ENCODE measurements at places on chromosomes 2 and 18.

GRCh38 chr18:50131591-50131990 is 63.4 kb downstream of the MYO5B start:
- no peak for DNase-seq

DNA sequence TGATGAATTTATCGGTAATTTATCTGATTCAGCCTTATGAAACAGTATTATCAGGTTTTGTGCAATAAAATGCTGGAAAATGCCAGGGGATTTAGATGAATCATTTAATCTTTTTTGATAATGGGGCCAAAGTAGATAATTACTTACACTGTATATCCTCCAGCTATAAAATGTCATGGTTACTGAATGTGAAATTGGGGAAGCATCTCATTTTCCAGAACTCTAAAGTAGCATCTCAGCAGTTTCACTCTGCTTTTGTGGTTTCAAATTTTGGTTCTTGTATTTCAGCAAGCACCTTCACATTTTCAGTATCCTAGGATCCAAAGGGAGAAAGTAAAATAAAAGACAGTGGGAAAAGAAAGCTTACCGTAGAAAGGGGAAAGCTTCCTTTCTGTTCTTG is 12.8 kb downstream of the ANKRD62 start:
- no peak for DNase-seq

DNA sequence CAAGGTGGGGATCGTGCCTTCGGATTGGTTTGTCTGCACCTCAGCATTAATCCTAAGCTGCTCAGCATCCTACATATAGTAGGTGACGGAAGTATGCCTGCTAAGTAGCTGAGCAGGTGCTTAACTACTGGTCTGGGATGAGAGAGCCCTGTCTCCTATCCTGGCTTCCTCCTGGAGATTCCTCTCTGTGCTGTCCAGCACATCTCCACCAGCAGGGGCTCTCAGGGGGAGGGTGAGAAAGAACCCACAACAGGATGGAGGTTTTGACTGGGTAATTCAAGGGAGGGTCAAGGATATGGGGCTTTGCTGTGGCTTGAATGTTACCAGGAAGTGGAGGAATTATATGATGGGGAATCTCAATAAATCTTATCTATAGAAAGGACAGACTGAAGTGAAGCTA is 45.4 kb upstream of the KIF5C start:
- DNase-seq: no peak

DNA sequence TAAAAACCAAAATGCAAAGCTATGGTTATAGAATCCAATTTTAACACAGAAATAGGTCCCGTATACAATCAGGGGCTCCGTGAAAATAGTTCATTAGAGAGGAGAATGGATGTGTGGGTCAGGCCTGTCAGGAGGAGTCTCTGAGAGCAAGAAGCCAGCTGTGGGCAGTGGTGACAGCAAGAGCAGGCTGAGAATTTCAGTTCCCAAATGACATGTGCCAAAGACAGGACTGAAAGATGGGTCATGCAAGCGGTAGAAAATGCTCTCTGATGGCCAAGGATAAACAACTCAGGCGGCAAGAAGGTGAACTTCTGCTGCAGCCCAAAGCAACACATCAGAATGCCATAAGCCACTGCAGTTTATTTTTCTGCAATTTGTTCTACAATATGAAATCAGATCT is 100.4 kb downstream of the CCDC141 start:
- no peak for DNase-seq

- DNase-seq: no peak
Observed at GRCh38 chr2:219497495-219498279, 1.0 kb upstream of the GMPPA start.

DNA sequence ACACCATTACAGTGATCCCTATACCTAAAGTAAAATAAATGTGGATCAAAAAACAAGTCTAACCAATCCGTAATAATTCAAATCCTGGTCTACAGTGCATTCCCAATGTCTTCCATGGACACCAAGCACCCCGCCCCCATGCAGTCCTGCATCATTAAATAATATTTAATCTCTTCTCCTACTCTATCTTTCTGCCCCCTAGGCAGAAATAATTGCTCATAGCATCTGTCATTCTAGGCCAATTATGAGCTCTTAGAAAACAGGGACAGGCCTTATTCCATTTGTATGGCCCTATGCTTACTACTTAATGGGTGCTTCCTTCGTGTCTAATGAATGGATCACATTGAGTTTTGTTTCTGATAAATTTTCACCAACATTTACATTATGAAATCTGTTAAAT is 66.4 kb downstream of the PAX3 start:
- DNase-seq: no peak

GRCh38 chr2:179824961-179825360 is 36.5 kb downstream of the ZNF385B start:
- DNase-seq: no peak

- DNase-seq: no peak
Observed at GRCh38 chr2:235551965-235552364, 58.1 kb downstream of the AGAP1 start.

- no peak for DNase-seq
Observed at GRCh38 chr18:10518595-10519255, 7.1 kb upstream of the NAPG start.

DNA sequence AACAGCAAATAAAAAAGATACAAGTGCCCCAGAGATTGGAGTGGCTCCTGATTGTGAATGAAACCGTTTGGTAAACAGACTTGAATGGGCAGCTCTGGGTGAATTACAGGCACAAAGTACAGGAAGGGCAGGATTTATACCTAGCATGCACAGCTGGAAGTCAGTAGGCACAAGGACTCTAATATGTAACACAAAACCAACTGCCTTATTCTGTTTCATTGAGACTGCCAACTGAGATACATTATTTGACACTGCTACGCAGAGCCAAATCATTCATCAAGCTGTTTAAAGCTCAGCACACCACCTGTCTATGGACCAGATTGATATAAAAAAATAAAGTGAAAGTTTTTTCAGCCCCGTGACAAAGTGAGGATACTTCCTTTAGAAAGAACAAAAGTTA is 541.2 kb downstream of the NUP35 start:
- DNase-seq: no peak

- no peak for DNase-seq
Observed at GRCh38 chr2:61149074-61149473, 12.9 kb upstream of the C2orf74 start.

DNA sequence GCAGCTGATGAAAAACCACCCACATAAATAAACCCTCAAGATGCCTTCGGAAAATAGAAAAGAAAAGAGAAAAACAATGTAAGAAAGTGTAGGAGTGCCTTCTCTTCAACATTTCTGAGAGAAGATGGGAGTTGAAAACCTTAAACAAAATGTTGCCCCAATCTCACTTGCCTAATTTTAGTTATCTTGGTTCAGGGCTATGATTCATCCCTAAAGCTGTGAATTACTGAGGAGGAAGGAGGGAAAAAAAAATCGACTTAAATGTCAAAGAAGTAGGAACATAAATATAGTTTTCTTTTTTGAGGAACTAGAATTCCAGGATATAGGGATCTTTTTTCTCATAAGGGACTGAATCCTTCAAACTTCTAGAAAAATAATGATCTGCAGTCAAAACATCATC is 360.3 kb downstream of the TGIF1 start:
- no peak for DNase-seq

DNA sequence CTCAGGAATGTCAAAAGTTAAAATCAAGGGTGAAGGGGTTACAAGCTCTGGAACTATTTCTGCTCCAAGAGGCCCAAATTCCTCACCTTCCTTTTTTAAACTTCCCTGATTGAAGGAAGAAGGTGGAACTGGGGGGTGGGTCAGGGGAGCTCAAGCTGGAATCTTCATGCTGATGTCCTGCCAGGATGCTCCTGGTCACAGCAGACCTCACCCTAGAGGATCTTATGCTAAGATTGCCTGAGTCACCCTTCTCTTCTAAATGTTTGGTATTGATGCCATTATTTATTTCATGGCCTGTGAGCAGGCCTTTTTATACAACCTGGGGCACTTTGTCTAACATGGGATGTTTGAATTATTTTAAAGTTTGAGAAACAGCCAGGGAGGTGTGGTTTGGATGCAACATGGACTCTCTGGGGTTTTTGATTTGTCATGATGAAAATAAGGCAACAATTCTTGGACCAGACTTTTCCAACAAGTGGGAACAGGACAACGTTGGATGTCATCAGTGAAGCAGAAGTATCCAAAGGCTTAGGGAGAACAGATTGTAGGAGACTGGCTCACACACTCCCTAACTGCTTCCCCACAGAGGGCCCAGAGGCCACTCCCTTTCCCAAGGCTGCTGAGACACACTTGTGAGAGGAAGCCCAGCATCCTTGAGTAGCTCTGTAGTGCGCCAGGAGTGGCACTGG is 420.2 kb upstream of the MEX3C start:
- DNase-seq: no peak

DNA sequence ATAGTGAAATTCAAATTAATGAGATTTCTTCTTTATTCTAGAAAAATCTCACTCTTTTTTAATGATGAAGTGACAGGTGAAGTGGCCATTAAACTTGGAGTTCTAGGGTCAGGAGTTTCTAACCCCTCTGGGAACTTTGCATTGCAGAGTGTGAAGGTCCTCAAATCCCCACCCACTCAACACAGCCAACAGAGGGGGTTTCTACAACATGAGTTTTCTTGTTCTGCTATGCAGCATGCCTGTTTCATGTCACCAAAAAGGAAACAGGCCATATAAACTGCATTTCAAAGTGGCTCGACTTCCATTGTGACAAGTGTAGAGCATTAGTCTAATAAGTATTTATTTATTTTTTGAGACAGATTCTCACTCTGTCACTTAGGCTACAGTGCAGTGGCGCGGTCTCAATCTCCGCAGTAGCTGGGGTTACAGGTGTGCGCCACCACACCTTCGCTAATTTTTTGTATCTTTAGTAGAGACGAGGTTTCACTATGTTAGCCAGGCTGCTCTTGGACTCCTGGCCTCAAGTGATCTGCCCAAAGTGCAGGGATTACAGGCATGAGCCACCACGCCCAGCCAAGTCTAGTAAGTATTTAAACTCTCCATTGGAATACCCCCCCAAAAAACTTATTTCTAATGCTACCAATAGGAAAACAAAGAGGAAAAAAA is 146.1 kb upstream of the ZFP36L2 start:
- DNase-seq: no peak

- no peak for DNase-seq
Observed at GRCh38 chr2:2699121-2699505, 368.0 kb upstream of the MYT1L start.

DNA sequence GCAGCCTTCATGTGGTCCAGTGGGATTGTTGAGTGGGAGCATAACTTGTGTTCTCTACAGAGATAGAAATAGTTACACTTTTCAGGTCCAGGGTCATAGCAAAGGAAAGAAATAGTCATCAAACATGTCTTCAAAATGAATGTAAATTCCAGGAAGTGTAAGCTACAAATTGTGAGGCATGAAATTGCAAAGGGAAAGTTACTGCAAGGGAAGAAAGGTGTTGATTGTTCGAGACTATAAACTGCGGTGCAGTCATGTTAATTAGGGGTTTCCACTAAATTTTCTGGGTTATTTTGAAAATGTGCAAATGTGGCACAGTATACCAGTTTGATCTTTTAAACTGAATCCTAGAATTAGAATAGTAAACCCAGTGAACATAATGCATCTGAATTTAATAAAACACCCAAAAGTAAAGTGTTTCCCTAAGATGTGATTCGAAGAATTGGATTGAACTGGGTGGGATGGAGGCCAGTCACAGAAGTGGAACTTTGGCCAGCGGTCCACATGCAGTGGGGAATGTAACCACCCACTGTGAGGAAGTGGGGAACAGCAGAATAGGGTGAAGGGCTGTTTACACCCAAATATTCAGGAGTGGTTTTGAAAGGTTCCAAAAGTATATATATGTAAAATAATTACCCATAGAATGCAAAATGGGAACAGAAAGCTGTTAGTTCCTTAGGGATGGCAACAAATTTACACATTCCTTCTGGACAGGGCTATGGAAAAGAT is 126.5 kb upstream of the CCDC68 start:
- DNase-seq: no peak

GRCh38 chr2:166242309-166242708 is 114.5 kb upstream of the SCN1A start:
- no peak for DNase-seq

- DNase-seq: no peak
Observed at GRCh38 chr2:237411092-237411601, 2.8 kb downstream of the COL6A3 start.

- DNase-seq: no peak
Observed at GRCh38 chr2:143528021-143528420, 398.8 kb downstream of the ARHGAP15 start.

- no peak for DNase-seq
Observed at GRCh38 chr2:85886590-85886989, 2.2 kb downstream of the ST3GAL5 start.

GRCh38 chr2:149768320-149768799 is 180.8 kb upstream of the MMADHC start:
- DNase-seq: no peak

DNA sequence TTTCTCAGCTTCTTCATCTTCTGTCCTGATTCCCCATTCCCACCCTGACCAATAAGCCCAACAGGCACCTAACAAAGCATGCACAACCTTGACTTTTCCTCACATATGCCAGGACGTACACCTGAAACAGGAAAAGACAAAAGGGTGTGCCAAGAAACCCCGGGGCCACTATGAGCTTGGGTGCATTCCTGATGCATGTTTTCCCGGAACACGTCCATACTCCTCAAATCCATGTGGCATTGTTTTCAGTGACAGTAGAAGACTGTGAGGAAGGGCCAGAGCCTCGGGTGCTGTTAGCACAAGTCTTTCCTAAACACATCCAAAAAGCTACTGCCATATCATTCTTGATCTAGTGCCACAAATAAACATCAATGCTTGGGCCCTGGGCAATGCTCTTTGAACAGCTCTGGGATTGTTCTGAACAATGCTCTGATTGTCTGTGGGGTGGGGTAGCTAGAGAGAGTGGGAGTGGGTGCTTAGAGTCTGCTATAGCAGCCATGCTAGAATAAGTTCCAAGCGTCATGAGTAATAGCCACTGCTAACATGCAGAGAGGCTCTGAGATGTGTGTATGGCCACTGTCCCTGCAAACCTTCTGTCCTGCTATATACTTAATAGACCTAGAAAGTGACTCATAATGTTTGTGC is 181.7 kb upstream of the CRIM1 start:
- no peak for DNase-seq

DNA sequence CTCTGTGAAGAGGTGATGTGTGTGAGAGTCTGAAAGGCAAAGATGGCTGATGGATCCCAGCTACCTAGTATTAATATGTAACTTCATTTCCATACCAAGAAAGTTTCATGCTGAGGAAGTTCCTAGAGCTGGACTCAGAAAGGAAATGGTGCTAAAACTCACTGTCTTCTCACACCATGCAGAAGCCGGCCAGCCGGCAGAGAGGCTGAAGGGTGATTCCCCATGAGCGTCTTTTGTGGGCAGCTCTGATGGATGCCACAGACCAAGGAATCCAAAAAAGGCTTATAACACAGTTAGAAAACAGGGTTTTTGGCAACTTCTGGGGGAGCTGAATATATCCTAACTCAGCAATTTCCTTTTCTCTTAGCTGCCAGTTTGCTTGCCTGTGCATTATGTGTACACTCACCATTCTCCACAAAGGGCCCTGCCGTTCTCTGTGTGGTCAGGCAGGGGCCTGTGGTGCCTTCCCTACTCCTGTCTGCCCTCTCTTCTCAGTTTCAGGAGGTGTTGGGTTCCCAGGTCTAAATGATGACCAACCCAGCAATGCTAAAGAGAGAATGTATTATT is 289.4 kb downstream of the MTX2 start:
- no peak for DNase-seq
